Inflammatory macrophage treated with lipopolysaccharide for 1 hour (primary cell): ENCODE measurements at places on chromosomes 2 and 18.
A peak's percentile ranks its signal among the peaks of the same experiment; 100 is the strongest.

DNA sequence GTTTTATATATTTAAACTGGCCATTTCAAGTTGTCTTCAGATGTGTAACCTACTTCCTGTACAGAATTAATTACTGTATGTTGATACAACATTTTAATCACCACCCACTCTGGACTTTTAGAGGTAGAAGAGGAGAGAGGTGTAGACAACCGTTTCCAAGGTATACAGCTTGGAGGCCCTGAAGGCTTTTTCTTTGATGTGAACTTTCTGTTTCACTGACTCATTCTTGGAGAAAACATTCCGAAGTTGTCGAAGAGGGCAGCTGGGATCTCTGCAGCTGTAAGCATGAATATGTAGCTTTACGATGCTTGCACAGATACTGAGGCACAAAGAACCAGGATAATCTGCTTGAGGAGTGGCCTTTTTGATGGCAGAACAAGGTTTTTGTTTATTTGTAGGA, 137.0 kb downstream of the NCKAP5 start:
- DNase-seq: no peak

- DNase-seq: no peak
These were observed 56.6 kb downstream of the CABYR start for GRCh38 chr18:24195296-24196053.

- no peak for DNase-seq
These were observed 14.8 kb upstream of the STEAP3 start for GRCh38 chr2:119208791-119209203.

DNA sequence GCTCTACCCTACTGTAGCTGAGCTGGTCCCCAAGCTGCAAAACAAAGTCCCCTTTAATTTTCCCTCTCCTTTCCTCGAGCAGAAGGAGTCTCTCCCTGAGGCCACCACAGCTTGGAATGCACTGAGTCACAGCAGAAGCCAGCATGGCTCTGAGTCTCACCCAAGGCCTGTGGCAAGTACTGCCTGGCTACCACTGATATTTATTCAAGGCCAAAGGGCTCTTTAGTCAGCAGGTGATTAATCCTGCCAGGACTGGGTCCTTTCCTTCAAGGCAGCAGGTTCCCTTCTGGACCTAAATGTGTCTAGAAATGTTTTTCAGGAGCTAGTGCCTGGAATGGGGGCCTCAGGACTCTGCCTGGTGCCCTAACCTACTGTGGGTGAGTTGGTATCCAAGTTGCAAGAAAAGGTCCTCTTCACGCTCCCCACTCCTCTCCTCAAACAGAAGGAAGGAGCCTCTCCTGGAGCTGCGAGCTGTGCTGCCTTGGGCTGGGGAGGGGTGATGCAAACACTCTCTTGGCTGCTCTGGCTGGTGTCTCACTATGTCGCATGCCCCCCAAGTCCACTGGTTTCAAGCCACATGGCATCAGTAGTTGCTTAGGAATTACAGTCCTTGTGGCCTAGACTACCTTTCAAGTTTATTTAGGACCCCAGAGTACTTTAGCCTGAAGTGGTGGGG, 53.4 kb downstream of the CD28 start:
- no peak for DNase-seq

DNA sequence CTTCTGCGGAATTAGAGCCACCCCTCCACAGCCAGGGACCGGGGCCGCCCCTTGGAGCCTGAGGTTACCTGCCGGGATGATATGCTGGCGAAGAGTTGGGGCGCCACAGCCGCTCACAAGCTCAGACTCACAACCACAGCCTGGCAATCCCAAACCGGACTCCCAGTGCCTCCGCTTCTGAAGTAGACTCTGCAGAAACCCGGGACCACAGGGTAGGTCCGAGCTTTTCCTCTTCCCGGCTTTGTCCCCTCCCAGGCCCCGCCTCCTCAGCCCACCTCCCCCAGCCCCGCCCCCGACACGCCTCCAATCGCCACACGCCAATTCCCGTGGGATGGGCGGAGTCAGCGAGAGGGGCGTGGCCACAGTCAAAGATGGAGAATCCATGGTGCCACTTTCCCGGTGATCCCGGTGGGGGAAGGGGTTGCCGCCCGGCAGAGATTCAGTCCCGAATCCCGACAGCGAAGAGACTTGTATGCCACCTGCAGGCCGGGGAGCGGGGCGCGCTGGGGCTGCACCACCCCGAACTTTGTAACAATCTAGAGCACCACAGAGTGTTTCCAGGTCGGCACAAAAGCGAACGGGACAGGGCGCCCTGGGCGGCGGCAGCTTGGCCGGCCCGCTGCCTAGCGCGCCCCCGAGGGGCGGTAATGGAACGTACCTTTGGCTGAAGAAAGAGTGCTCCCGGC, at the start of gene IDH1:
TSS of gene IDH1 (minus strand) at position 201 of the 686 bp plus-strand sequence. CDS start 3,520 bp downstream, outside the sequence.
- DNase-seq: peak; percentile 90

DNA sequence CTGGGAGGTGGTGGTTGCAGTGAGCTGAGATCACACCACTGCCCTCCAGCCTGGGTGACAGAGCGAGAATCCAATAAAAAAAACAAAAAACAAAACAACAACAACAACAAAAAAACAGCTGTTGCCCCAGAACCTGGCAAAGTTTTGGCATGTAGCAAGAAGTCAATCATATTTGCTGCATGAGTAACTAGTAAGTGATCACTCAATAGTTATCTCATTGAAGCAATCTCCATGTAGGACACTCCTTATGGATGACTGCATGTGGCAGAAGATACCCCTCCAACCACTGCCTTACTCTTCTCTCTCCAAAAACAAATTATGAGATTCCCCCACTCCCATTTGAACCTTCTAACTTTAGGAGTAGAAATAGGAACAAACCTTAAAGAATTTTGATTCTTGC, 113.7 kb downstream of the TTC27 start:
- no peak for DNase-seq

DNA sequence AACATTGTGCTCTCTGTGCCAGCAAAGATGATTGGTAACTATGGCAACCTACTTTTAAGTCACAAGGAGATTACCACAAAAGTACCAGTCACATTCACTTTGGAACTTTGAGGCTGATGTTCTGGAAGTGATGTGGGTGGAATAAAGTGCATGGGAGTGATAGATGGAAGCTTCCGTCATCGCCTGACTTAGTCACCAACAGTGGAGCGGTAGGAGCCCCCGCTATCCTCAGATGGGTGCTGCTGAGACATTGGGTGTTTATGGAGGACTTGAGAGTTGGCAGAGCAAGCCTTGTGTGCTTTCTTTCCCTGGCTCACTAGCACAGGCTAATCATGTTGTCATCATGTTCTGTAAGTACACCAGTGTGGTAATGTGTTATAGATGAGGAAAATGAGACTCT, 4.6 kb downstream of the PPP1R7 start:
- DNase-seq: peak; percentile 13

GRCh38 chr2:240300261-240300821, 135.1 kb upstream of the GPC1 start:
- no peak for DNase-seq

GRCh38 chr2:174145827-174146226, 102.5 kb downstream of the OLA1 start:
- DNase-seq: peak; percentile 15

DNA sequence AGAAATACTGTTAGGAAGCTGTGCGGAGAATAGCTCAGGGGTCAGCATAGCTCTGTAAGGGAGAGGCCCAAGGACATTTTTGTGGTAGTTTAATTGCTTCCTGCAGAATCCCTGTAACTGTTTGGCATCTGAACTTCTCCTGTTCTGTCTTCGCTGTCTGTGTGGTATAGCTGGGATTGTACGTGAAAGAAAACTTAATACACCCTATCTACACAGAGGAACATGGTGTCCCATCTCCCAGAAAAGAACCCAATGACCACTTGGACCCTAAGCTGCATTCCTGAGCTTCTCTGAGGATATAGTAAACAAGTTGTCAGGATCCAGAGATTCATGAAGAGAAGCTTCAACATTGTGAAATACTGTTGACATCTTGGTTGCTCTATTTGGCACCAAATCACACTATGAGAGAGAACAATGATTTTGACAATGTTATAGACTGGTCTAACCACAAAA, 81.3 kb downstream of the CDC42EP3 start:
- no peak for DNase-seq

GRCh38 chr18:22173928-22174301, 4.5 kb downstream of the GATA6 start:
- no peak for DNase-seq

GRCh38 chr2:163801486-163801885, 65.7 kb upstream of the FIGN start:
- DNase-seq: no peak

- no peak for DNase-seq
These were observed 575.4 kb downstream of the ARHGAP15 start for GRCh38 chr2:143704451-143705106.

- no peak for DNase-seq
These were observed 83.2 kb downstream of the DGKD start for GRCh38 chr2:233437439-233437955.

GRCh38 chr2:106163948-106164545, 30.1 kb downstream of the UXS1 start:
- DNase-seq: no peak

GRCh38 chr2:117342415-117342814, 472.1 kb upstream of the DDX18 start:
- DNase-seq: no peak

- DNase-seq: no peak
These were observed 226.0 kb upstream of the CTAGE1 start for GRCh38 chr18:22643731-22644130.

DNA sequence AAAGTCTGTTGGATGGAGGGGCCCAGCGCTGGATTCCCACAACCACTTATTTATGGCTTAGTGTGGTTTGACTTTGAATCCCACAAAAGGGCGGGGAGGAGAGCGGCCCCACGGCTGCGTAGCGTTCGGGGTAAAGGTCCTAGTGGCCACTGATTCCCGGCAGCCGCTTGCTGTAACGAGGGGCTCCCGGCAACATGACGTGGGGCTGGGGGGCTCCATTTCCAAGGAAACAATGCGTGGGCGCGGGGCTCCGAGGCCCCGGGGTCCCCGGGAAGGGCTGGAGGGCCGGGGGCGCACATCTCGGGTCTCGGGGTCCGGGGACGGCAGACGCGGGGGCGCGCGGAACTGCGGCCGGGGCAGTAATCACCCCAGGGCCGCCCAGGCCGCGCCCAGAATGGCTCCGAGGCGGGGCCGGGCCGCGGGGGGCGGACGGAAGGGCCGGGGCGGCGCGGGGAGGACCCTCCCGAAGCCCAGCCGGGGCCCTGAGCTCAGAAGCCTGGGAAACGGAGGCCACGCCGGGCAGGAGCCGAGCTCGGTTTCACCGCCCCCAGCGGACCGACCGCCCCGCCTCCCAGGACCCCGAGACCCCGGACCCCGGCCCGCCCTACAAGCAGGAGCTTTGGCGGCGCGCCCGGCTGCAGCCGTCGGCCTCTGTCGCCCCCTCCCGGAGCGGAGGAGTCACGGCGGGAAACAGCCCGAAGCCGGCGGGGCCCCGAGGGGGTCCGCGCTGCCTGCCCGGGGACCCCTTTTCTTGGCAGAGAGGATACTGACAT, 11.9 kb upstream of the MLPH start:
- peak; percentile 64 for DNase-seq

DNA sequence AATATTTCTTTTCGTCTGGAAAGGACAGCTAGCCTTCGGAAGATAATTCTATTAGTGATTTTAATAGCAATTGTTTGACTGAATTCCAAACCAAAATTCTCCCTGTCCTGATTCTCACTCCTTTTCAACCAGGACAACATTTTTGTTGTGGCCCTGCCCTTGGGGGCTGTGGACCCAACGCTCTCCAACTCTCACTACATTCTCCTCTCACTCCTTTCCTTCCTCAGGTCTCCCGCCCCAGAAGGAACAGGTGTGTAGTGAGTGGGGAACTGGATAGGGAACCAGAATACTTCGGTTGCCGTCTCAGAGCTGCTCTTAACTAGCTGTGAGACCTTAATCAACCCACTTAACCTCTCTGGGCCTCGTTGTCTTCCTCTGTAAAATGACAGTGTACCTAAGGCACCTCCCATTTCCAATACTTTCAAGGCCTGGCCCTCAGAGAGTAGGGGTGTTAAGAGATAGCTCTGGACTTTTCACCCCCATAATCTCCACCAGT, 638 bp upstream of the ADD2 start:
- no peak for DNase-seq

DNA sequence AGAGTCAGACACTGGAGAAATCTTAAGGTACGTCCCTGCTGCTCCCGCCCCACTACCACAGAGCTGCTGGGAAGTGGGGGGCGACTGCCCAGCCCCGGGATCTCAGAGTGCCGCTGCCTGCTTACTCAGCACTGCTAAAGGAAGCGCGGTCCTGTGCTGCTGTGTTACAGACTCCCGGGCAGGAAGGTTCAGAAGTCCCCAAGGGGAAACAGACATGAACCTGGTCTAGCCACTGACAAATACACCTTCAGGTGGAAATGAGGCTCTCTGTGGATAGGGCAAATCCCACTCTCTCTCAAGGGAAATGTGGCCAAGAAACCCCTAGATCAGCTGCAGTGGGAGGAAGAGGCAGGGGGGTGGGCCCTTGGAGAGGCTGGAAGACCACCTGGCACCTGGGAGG, 13.7 kb downstream of the MTERF4 start:
- no peak for DNase-seq

DNA sequence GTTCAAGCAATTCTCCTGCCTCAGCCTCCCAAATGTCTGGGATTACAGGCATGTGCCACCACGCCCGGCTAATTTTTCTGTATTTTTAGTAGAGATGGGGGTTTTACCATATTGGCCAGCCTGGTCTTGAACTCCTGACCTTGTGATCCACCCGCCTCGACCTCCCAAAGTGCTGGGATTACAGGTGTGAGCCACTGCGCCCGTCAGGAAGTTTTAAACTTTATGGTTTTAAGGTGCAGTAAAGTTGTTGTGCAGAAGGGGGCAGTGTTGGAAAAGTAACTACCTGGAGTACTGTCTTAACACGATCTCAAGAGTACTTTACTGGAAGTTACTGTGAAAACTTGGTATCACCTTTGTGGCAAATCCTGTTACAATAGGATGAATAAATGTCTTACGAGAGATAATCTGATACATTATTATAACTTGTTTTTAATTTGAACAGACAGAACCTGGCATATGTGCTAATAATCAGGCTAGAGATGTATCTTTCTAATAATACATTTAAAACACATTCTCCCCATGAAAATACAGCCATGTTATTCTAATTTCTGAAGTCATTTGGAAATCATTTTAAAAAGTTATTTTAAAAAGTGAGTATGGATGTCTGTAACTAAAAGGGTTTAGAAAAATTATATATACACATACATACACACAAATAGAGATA, 10.8 kb downstream of the SPDYA start:
- peak; percentile 11 for DNase-seq

GRCh38 chr2:101895039-101895438, 96.7 kb upstream of the IL1R2 start:
- no peak for DNase-seq

DNA sequence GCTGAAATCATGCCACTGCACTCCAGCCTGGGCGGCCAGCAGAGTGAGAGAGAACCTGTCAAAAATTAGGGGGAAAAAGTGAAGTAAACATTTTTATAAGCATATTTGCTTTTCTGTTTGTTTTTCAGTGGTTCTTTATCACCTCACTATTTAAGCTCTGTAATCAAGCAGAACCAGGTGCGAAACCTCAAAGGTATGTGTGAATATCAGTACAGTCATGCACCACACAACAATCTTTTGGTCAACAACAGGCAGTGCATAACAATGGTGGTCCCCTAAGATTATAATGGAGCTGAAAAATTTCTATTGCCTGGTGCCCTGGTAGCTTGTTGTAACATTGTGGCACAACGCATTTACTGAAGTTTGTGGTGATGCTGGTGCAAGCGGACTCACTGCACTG, 167.4 kb upstream of the STON1 start:
- no peak for DNase-seq

GRCh38 chr2:127138281-127138680, 31.3 kb upstream of the BIN1 start:
- no peak for DNase-seq

- DNase-seq: no peak
These were observed 82.7 kb downstream of the C2orf74 start for GRCh38 chr2:61244694-61245093.

- no peak for DNase-seq
These were observed 128.5 kb downstream of the ARL6IP6 start for GRCh38 chr2:152846697-152847470.
